ENCODE measurements at places on chromosomes 16 and 17.

DNA sequence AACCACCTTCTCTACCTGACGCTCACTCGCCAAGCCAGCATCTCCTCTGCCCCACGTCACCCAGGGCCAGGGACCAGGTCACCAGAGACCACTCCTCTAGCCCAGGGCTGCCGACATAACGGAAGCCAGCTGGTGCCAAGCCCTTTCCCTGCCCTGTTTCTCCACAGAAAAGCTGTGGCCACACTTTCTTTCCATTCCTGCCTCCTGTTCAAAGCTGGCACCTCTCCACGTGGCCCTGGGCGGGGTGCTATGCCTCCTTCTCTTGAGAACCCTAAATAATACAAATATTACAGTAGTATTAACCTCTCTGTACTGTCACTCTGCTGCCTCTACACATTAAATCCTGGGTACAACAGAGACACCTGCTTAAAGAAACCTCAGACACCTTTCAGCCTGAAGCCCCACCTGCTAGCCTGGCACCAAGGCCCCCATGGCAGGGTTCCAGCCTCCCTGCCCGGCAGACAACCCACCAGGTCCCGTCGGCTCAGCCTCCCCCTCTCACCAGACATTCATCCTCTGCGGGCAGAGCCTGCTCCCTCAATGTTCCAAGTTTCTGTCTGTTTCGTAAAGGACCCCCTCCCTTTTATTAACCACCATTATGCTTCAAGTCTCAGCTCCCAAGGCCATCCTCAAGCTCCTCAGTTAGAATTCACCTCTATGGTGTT, 62.3 kb downstream of the TIMM22 start:
- no peak for DNase-seq

DNA sequence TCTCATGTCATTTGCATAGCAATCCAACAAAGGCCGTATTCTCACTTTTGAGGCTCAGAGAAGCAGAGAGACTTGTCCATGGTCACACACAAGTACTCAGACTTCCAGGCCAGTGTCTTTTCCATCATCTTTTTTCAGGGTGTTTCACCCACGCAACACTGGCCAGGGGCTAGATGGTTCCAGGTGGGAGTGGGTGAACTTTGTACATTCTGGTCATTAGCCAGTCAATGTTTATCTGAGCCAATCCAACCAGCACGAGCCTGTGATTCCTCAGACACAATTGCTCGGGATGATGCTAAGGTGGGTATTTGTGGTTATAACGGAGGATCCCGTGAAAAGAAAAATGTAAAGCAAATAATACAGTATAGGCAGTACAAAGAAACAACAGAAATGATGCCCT, 56.3 kb downstream of the ZFHX3 start:
- no peak for DNase-seq

DNA sequence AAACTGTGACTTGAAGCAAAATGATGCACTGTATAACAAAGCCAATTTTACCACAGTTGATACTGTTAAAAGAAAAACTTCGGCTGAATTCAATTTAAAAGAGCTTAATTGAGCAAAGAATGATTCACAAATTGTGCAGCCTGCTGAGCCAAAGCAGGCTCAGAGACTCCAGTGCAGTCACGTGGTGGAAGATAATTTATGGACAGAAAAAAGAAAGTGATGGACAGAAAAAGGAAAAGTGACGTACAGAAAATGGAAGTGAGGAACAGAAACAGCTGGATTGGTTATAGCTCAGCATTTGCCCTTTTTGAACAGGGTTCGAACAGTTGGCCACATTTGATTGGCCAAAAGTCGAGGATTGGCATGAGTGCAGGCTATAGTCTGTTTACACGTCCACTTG, 25.7 kb downstream of the ZSWIM7 start:
- DNase-seq = no peak

DNA sequence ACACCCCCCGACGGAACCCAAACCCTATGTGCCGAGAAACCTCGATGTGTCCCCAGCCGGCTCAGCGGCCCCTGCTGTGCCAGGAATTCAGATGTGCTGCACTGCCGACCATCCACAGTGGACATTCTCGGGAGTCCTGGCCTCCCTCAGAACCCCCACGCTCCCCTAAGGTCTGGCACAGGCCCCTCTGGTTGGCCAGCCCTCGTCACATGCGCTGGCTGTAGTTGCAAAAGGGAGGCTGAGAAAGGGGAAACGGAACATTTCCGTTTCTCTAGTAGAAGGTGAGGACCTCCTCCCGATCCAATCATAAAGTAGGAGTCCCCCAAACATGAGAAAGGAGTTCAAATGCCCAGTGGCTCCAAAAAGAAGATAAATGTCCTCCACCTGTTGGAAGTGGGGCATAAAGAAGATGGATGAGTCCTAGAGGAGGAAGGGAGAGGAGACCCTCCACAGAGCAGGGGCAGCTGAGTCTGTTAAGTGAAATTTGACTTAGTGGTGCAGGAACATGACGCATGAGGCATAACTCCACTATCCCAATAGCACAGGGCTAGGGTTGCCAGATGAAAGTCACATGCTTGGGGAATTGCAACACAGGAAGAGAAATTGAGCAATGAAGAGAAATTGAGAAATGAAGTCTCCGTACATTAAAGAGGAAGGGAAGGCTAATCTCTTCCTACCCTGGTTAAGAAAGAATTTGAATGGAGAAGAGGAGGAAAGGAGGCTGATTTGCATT, 49.3 kb upstream of the WSB1 start:
- DNase-seq = peak; percentile 88

DNA sequence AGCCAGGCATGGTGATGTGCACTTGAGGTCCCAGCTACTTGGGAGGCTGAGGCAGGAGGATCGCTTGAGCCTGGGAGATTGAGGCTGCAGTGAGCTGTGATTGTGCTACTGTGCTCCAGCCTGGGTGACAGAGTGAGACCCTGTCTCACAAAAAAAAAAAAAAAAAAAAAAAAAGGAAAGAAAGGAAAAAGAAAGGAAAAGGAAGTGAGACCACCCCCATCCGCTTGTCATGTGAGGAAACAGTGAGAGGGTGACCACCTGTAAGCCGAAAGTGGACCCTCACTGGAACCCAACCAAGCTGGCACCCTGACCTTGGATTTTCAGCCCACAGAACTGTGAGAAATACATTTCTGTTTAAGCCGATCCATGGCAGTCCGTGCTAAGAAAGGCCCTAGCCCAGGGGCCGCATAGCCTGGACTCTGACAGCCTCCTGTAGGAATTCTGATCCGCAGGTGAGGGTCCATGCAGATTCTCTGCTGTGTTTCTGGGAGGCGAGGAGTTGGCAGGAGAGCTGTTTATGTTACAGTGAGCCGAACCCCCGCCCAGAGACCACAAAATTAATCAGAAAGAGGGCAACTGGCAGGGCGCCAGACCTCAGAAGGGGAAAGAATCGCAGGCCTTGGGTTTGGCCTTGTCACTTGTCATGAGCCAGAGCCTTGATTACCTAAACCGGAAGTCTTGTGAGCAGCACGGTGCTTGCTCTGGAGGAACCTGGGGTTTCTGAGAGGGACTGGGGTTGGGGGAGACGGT, 945 bp downstream of the SGSH start:
- DNase-seq = peak; percentile 74

- DNase-seq = no peak
These were observed 388.5 kb upstream of the CA10 start for GRCh38 chr17:52546990-52547389.

GRCh38 chr17:17724307-17725010, 43.2 kb downstream of the RAI1 start:
- DNase-seq = no peak

DNA sequence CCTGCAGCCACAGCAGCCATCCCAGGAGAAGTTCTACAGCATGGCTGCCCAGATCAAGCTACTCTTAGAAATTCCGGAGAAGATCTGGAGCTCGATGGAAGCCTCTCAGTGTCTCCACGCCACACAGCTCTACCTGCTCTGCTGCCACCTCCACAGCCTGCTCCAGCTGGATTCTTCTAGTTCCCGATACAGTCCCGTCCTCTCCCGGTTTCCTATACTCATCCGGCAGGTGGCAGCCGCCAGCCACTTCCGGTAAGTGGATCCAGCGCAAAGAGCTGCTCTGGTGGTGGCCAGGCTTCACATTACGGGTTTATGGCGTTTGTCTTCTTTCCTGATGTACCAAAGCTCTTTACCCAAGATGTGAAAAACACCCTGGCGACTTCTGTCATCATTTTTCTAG, 3.6 kb downstream of the COG1 start:
- no peak for DNase-seq

DNA sequence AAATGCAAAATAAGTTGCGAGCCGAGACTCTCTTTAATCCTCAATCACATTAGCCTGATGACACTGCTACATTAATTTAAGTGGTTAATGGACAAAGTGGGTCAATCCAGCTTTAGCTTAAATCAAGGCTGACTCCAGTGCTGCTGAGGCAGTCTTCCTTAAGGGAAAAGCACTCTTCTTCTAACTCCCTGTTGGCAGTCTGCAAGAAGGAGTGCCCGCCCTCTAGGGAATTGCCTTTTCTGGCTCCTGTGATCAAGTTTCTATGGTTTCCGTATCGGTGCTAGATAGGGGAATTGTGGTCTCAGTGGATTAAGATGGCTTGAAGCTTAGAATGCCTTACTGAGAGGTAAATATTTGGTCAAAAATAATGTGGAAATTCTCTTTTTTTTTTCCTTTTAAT, 41.0 kb downstream of the HS3ST3B1 start:
- no peak for DNase-seq

DNA sequence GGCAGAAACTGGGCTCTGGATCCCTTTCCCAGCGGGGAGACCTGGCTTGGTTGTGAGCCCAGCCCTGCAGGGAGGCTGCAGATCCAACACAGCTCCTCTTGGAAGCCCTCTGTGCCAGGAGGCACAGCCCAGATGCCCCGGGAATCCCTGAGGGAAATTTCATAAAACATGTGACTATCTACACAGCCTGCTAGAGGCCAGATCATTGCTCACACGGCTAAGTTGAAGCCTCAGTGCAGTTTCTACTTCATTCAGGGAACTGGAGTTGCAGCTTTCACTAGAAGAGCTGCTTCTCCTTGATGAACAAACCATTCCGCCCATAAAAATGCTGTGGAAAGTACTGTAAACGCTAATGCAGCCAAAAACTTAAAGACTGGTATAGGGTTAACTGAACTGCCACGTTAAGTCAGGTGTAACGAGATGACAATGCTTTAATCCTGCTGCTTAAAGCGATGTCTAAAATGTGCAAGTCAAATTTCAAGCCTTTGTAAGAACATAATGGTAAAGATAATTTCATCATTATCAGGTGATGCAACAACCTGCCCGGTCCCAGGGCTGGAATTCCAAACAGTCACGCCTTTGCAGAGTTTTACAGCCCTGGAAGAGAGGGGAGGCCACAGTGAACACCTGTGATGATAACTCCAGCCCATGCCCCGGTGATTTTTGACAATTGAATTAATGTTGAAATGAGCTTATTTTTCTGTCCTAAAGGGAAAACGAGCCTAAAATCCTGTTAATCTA, 172.5 kb downstream of the ZFHX3 start:
- DNase-seq = no peak

DNA sequence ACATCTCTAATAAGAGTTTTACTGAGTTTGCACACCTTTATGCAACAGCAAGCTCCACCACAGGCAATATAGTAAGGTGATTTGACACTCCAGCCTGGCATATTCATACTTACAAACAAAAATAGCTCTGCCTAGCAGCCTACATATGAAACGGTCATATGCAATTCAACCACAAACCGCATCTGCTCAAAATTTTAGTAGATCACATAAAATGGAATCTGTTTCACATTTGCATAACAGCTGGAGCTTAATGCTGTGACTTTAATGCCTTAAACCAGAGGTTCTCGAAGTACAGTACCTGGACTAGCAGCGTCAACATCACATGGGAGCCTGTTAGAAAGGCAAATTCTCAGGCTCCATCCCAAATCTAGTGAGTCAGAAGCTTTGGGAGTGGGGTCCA, 578.4 kb downstream of the CDH11 start:
- no peak for DNase-seq

GRCh38 chr16:15398618-15399316, 3.2 kb downstream of the MPV17L start:
- no peak for DNase-seq

- DNase-seq = peak; percentile 23
These were observed 1.1 kb downstream of the KATNB1 start for GRCh38 chr16:57736419-57737351.

GRCh38 chr16:27928542-27928941, 135.0 kb downstream of the GSG1L start:
- DNase-seq = no peak

DNA sequence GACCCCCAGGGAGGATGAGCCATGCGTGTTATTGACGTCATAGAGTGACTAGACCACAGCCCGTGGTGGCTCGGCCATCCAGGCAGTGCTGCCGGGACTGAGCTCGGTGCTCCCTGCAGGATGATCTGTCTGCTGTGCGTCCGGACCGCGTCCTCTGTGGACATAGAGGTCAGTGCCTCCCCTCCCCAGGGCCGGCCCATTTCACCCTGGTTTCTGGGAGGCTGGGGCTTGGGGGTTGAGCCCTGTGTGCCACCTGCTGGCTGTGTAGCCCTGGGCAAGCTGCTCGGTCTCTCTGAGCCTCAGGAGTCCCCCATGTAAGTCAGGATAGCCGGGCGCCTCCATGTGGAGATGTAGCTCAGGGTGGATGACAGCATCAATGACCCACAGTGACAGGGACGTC, 8.3 kb downstream of the TSC2 start:
- DNase-seq = no peak

DNA sequence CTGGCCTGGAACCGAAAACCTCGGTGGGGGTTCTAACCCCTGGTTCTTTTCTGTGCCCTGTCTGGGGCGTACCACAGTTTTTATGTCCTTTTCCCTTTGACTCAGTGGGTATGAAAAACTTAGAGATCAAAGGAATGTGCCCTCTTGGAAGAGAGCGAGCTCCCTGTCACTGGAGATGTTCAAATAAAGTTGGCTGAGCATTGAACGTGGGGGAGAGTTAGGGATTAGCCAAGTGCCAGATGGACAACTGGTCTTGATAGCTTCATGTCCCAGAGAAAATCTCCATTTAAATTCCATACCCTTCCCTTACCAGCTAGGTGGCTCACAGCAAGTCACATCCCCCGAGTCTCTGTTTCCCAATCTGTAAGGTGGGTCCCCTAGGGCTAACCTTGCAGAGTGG, 9.5 kb downstream of the ADGRG1 start:
- no peak for DNase-seq

- no peak for DNase-seq
These were observed 14.8 kb downstream of the VASN start for GRCh38 chr16:4386451-4386805.

GRCh38 chr16:30786115-30786935, 680 bp downstream of the ZNF629 start:
- DNase-seq = no peak

GRCh38 chr16:11051879-11052808, 107.8 kb downstream of the CLEC16A start:
- no peak for DNase-seq

Data from AG09319 (cell line).